H1 (cell line): ENCODE measurements at places on chromosomes 6 and 20.

GRCh38 chr6:162538643-162539064, 188.9 kb downstream of the PRKN start:
- H3K27me3 ChIP-seq, result no peaks in the 10 kb centered on the region
- no peak overlapping the region for H3K4me3 ChIP-seq
- H3K27ac ChIP-seq, result no peak overlapping the region

DNA sequence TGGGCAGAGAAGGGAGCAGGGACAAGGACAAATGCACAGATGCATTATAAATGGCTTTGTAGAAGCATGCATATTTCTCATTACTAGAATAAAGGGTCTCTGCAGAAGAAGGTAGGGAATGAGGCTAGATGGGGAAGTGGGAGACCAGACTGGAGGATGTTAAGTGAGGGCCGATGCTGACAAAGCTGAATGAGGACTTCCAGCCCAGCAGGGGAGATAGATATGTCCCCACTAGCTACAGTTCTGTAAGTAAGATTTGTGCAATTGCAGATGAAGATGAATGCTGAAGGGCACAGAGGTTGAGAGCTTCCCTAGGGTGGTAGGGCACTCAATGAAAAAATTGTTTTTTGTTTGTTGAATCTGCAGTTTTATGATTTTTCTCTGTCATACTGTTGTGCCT, 16.9 kb downstream of the ADGRG6 start:
- no peaks in the 10 kb centered on the region for H3K4me1 ChIP-seq
- no peak for DNase-seq
- H3K27me3 ChIP-seq, result no peaks in the 10 kb centered on the region
- no peak overlapping the region for H3K4me3 ChIP-seq

GRCh38 chr6:4446982-4447381, 311.6 kb upstream of the ECI2 start:
- no peak overlapping the region for H3K4me3 ChIP-seq
- no peaks in the 10 kb centered on the region for H3K36me3 ChIP-seq
- no peak for DNase-seq

- no peaks in the 10 kb centered on the region for H3K27me3 ChIP-seq
- no peak overlapping the region for H3K27ac ChIP-seq
- DNase-seq, result no peak
- no peak overlapping the region for H3K4me3 ChIP-seq
- H3K4me1 ChIP-seq, result no peaks in the 10 kb centered on the region
Measured at GRCh38 chr20:5090191-5090590, 29.6 kb downstream of the PCNA start.

GRCh38 chr6:49744259-49744658, at the start of gene CRISP3:
TSS of gene CRISP3 (minus strand) at chr6:49744388. CDS start at chr6:49744367, 21 bp downstream.
- no peak within 1 kb of the TSS for H3K27ac ChIP-seq
- DNase-seq, result no peak
- no peaks in the 10 kb centered on the region for H3K27me3 ChIP-seq
- no peak within 1 kb of the TSS for H3K4me3 ChIP-seq
- H3K4me1 ChIP-seq, result no peaks in the 10 kb centered on the region

- H3K36me3 ChIP-seq, result no peaks in the 10 kb centered on the region
- no peaks in the 10 kb centered on the region for H3K27me3 ChIP-seq
- H3K27ac ChIP-seq, result no peak overlapping the region
- DNase-seq, result no peak
- H3K4me1 ChIP-seq, result no peaks in the 10 kb centered on the region
Measured at GRCh38 chr20:10201321-10201870, 17.2 kb upstream of the SNAP25 start.

- H3K27ac ChIP-seq, result no peak overlapping the region
- no peaks in the 10 kb centered on the region for H3K36me3 ChIP-seq
- DNase-seq, result no peak
- H3K4me1 ChIP-seq, result no peaks in the 10 kb centered on the region
- H3K4me3 ChIP-seq, result no peak overlapping the region
Measured at GRCh38 chr6:119312875-119313338, 36.7 kb downstream of the MAN1A1 start.

DNA sequence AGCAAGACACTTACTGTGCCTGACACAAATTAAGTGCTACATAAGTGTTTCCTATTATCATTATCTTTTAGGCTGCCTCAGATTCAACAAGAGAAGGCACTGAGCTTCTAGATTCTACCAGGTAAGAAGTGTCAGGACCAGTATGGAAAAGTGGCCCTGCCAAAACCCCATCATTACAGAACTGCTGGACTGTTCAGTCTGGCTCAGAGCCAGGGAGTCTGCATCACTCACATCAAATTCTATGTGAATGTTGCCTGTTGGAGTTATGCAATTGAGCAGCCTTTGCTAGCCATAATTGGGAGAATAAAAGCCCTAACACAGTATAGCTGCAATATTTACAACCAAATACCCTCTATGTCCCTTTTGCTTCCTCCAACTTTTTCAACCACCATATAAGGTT, 70.9 kb downstream of the ATG5 start:
- H3K27ac ChIP-seq, result no peak overlapping the region
- no peaks in the 10 kb centered on the region for H3K36me3 ChIP-seq
- H3K4me3 ChIP-seq, result no peak overlapping the region
- DNase-seq, result no peak

DNA sequence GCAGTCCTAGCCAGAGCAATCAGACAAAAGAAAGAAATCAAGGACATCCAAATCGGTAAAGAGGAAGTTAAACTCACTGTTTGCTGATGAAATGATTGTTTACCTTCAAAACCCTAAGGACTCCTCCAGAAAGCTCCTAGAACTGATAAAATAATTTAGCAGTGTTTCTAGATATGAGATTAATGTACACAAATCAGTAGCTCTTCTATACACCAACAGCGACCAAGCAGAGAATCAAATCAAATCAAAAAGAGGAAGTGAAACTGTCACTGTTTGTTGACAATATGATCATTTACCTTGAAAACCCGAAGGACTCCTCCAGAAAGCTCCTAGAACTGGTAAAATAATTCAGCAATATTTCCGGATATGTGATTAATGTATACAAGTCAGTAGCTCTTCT, 21.7 kb downstream of the SERPINB9 start:
- H3K27me3 ChIP-seq, result no peaks in the 10 kb centered on the region
- H3K4me3 ChIP-seq, result no peak overlapping the region
- H3K4me1 ChIP-seq, result peaks cover 17% of the 10 kb centered on the region
- no peak for DNase-seq

- no peak overlapping the region for H3K4me3 ChIP-seq
- DNase-seq, result no peak
- no peaks in the 10 kb centered on the region for H3K36me3 ChIP-seq
- H3K27ac ChIP-seq, result no peak overlapping the region
- no peaks in the 10 kb centered on the region for H3K27me3 ChIP-seq
Measured at GRCh38 chr6:109336221-109336961, 45.9 kb downstream of the CD164 start.

DNA sequence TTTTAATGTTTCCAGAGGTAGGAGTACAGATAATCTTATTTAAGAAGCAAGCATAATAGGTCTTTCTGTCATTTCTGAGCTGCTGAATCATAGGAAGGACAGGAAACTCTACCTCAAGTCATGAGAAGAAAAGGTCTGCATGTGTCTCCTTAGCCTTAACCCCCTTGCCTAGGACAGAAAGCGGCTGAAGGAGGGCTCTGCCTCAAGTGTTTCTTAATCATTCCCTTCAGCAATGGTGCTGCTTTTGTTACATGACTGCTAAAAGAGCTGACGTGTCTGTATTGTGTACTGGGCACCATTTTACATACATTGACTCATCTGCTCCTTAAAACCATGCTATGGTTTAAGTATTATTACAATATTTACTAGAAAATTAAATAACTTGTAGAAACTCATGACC, 564.0 kb upstream of the AGPAT4 start:
- peaks cover 3% of the 10 kb centered on the region for H3K4me1 ChIP-seq
- H3K4me3 ChIP-seq, result no peak overlapping the region
- H3K27me3 ChIP-seq, result no peaks in the 10 kb centered on the region
- no peak overlapping the region for H3K27ac ChIP-seq

DNA sequence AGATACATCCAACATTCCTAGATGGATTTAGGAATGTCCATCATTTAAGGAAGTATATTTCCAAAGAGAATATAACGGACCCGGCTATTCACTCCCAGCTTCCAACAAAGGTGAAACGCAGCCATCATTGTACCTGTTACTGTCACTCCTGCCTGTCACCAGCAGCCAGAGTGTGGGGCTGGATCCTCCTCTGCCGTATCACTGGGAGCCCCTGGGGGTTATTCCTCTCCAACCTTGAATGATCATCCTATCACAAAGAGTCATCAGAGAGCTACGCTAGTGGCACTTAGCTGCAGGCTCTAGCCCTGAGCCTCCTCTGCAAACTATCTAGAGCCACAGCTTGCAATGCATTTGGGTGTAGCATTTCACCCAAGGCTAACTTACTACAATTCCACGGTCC, 73.6 kb upstream of the NHSL1 start:
- no peaks in the 10 kb centered on the region for H3K27me3 ChIP-seq
- H3K4me1 ChIP-seq, result peaks cover 5% of the 10 kb centered on the region
- H3K27ac ChIP-seq, result no peak overlapping the region

DNA sequence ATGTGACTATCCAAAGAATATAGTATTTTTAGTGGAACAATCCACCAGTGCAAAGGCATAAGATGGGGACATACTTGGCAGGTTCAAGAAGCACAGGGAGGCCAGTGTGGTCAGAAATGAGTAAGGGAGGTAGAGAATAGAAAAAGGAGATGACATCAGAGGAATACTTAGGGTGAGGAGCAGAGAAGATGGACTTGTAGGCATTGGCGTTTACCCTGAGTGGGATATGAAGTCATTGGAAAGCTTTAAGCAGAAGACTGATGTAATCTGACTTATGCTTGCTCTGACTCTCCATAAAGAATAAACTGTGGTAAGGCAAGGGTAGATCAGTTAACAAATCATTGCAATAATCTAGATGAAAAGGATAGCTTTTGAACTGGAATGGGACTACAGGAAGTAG, 228.7 kb downstream of the GJA1 start:
- H3K4me3 ChIP-seq, result no peak overlapping the region
- no peaks in the 10 kb centered on the region for H3K36me3 ChIP-seq
- H3K27ac ChIP-seq, result no peak overlapping the region
- no peaks in the 10 kb centered on the region for H3K27me3 ChIP-seq
- DNase-seq, result no peak
- no peaks in the 10 kb centered on the region for H3K4me1 ChIP-seq

GRCh38 chr6:107641071-107641470, 151.2 kb downstream of the SOBP start:
- H3K36me3 ChIP-seq, result no peaks in the 10 kb centered on the region
- no peaks in the 10 kb centered on the region for H3K4me1 ChIP-seq
- no peaks in the 10 kb centered on the region for H3K27me3 ChIP-seq
- no peak for DNase-seq
- H3K27ac ChIP-seq, result no peak overlapping the region

- no peak for DNase-seq
- no peak overlapping the region for H3K4me3 ChIP-seq
Measured at GRCh38 chr6:108312605-108313004, 17.8 kb downstream of the AFG1L start.

DNA sequence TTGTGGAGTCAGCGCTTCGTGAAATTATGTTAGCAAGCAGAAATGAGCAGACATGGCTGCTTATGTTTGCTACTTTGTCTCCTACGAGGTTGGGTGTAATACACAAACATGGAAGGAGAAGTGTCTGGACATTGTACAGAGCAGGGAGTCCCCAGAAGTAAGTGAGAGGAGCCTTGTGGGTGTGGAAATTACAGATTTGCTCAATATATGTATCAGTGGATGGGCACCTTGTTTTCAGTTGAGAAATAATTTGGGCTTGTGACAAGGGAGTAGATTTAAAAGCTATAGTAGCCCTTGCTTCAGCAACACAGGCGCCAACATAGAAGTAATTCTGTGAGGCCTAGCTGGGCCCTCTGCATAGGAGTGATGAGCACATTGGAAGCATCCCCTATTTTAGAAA, 49.2 kb downstream of the HECA start:
- H3K27me3 ChIP-seq, result no peaks in the 10 kb centered on the region
- no peak overlapping the region for H3K27ac ChIP-seq
- no peak for DNase-seq
- no peak overlapping the region for H3K4me3 ChIP-seq
- no peaks in the 10 kb centered on the region for H3K36me3 ChIP-seq

DNA sequence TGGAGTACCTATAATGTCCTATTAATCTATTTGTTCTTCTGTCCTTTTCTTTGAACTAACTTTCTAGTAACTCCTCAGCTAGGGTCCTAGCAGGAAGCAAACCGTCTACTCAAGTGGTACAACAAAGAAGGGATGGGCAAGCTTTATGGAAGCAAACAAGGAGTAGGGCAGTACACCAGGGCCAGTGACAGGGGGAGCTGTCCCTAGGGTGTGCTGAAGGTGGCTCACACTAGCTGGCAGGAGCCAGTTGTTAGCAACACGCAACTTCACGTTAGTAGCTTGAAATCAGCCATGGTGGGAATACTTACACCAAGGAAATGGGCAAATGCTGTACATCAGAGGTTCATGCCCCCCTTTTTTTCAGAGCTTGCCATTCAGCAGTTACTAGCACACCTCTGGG, 74.0 kb upstream of the EYA2 start:
- no peak overlapping the region for H3K4me3 ChIP-seq
- DNase-seq, result no peak
- H3K27ac ChIP-seq, result no peak overlapping the region
- H3K27me3 ChIP-seq, result no peaks in the 10 kb centered on the region
- H3K36me3 ChIP-seq, result no peaks in the 10 kb centered on the region

DNA sequence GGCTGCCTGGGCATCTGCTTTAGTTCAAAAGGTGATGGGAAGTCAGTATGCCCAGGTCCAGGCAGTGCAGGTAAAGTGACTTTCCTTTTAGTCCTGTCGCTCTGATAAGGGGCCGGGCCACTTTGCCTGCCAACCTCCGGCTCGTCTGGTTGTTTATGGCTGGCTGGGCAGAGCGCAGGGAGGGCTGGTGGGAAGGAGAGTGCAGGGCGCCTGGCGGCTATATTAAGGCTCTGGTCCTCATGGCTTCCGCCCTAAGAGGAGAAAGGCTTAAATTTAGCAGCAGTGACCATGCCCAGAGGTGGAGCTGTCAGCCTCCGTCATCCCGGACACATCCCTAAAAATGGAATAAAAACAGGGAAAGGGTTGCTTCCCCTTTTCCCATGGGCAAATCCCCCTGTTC, 14.6 kb downstream of the GATA5 start:
- H3K4me1 ChIP-seq, result peaks cover 8% of the 10 kb centered on the region; the same call in 1 of the 2 replicates
- no peaks in the 10 kb centered on the region for H3K36me3 ChIP-seq
- no peaks in the 10 kb centered on the region for H3K27me3 ChIP-seq
- no peak overlapping the region for H3K27ac ChIP-seq

DNA sequence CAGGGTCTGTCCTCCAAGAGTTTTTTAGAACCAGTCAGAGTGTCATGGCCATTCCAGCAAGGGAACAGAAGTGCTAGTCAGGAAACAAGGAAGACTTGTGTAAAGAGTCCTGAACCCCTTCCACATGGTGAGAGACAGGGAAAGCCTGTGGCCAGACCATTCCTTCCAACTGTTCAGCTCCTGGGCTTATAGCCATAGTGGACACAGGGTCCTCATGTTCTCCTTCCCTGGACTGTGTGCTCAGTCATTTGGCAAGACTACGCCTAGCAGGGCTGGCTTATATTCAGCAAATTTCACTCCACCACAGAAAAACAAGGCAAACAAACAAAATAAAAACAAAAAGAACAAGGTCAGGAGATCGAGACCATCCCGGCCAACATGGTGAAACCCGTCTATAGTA, 60.5 kb downstream of the NRN1 start:
- H3K4me1 ChIP-seq, result no peaks in the 10 kb centered on the region
- no peak overlapping the region for H3K4me3 ChIP-seq
- no peak overlapping the region for H3K27ac ChIP-seq
- no peaks in the 10 kb centered on the region for H3K36me3 ChIP-seq
